Muscle of back (tissue), 13 donors: ENCODE measurements at places on chromosomes 4 and X. TPM values are rescaled to one million over a fixed set of nuclear protein-coding genes. Genes with fewer than 3 reads are reported as not detected.

The PRRG1 gene
- 10.9 TPM for polyA plus RNA-seq

The ETDA gene
- not detected for polyA plus RNA-seq

The TCP11X2 gene
- polyA plus RNA-seq = not detected

The KCNIP4 gene
- polyA plus RNA-seq = 3.2 TPM

The MAP7D2 gene
- polyA plus RNA-seq = 0.82 TPM

- DNase-seq = no peak
Measured at GRCh38 chr4:14919785-14920184, 82.5 kb upstream of the CPEB2 start.

- peak; percentile 89 for DNase-seq
Measured at GRCh38 chr4:53908661-53909078, 155.7 kb downstream of the CHIC2 start.

DNA sequence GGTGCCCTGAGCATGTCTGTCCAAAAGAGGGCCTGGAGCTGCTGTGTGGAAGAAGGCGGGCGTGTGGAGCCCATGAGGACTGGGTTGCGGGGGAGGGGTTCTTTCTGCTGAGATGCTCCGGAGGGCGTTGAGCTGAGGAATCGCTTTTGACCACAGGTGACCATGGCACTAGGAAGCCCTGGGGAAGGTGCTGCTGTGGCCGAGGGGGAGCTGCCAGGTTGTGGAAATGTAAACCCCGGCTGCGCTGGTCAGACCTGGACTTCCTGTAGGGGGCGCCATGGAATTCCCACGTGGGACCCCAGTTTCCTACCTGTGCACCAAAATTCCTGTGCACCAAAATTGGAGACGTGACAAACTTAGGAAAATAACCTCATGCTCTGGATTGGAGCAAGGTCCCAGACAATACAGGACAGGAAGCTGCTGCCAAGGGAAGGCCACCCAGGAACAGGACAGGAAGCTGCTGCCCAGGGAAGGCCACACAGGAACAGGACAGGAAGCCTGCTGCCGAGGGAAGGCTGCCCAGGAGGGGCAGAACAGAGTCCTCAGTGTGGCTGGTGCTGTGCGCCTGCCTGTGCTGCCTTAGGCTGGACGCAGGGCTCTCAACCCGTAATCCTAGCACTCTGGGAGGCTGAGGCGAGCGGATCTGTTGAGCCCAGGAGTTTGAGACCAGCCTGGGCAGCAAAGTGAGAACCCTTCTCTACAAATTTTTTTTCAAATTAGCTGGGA, 28.4 kb upstream of the UVSSA start:
- no peak for DNase-seq

GRCh38 chr4:109691411-109691920, 11.8 kb downstream of the CASP6 start:
- no peak for DNase-seq

DNA sequence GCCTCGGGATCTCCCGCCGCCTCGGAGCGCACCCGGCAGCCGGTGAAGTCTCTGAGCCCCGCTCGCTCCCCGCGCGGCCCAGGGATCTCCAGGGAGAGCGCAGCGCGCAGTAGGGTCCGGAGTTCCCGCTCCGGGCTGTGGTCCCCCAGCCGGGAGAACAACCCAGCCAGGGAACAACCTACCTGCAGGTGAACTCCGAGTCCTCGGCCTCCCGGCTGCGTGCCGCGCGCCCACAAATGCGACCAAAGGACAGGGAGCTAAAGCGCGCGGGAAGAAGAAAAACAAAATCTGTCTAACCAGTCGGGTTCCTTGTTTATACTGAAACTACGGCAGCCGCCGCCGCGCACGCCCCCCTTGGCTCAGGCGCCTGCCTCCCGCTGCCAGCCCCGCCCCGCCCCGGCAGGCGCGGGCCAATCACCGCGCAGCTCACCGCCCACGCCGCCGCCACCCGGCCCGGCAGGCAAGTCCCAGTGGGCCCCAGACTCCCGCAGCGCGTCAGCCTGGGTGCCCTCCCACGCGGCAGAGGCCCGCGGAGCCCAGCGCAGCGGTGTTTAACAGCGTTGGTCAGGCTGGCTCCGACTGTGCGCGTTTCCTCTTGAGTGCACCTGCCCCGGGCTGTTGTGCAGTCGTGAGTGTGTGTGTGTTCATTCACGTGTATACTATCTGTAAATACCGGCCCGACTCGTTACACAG, at the start of gene RASGEF1B:
RASGEF1B (minus strand) TSS at position 320 of the 693 bp plus-strand sequence. CDS start 12,399 bp downstream, outside the sequence.
- peak; percentile 73 for DNase-seq

DNA sequence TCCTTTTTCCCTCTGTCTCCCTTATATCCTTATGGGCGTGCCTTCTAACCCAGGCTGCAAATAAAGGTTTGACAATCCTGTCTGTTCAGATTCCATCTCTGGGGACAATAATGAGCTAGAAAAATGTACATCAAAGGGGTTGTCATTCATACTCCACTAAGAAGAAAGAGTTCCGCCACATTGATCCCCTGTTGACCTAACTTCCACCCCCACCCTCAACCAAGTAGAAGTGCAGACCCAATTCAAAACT, 541 bp upstream of the GABRA3 start:
- DNase-seq = no peak

DNA sequence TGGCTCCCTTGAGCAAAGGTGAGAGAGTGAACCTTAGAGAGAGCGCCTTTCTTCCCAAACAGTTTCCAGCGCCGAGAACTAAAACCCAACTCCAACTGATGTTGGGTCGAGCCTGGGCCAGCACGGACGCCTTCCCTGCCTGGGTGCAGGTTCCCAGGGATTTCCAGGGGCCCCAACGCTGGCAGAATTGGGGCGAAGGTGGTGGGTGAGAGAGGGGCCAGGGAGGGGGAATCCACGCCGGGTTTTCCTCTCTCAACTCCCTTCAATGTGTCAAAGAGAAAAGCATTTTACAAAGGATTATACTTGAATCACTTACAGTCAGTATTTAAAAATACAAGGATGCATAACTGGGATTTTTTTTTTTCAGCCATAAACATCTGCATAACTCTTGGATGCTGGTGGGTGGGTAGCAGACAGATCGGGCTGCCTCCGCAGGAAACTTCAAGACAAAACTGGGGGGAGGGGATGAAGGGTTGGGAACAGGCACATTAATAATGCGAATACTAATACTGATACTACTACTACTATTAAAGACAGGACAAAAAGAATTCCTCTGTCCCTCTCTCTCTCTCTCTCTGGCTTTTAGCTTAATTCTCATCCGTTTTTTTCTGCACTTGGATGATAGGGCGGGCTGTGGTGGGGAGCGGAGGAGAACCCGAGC, 1.3 kb upstream of the ARX start:
- DNase-seq = no peak

GRCh38 chrX:8987672-8988250, 46.2 kb downstream of the FAM9B start:
- no peak for DNase-seq

- no peak for DNase-seq
Measured at GRCh38 chr4:129862461-129862860, 766.5 kb downstream of the C4orf33 start.

- no peak for DNase-seq
Measured at GRCh38 chrX:78619834-78620233, 39.3 kb downstream of the RTL3 start.

DNA sequence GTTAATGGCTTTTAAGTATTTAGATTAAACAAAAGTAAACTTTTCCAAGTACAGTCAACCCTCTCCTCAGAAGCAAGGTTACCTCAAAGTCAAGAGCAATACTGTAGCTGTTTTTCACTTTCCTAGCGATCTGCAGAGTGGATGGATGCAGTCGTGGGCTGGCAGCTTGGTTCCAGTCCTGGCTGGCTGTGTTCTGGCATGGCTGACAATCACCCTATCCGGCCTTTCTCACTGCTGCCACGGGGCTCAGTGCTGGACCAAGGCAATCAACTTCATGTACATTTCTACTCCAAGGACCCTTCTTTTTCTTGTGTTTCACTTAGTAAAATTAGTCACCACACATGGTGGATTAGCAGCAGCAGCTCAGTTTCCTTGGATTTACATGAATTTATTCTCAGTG, 208.3 kb downstream of the GABRB1 start:
- no peak for DNase-seq

- DNase-seq = no peak
Measured at GRCh38 chr4:169352360-169352759, 81.6 kb upstream of the SH3RF1 start.

GRCh38 chr4:114393295-114394038, 205.1 kb upstream of the UGT8 start:
- DNase-seq = no peak

GRCh38 chr4:140095694-140096482, 58.1 kb downstream of the MAML3 start:
- no peak for DNase-seq

- no peak for DNase-seq
Measured at GRCh38 chr4:116387937-116388474, 697.4 kb downstream of the TRAM1L1 start.
